Mammary epithelial cell (primary cell): ENCODE measurements at places on chromosomes 3 and 15.

DNA sequence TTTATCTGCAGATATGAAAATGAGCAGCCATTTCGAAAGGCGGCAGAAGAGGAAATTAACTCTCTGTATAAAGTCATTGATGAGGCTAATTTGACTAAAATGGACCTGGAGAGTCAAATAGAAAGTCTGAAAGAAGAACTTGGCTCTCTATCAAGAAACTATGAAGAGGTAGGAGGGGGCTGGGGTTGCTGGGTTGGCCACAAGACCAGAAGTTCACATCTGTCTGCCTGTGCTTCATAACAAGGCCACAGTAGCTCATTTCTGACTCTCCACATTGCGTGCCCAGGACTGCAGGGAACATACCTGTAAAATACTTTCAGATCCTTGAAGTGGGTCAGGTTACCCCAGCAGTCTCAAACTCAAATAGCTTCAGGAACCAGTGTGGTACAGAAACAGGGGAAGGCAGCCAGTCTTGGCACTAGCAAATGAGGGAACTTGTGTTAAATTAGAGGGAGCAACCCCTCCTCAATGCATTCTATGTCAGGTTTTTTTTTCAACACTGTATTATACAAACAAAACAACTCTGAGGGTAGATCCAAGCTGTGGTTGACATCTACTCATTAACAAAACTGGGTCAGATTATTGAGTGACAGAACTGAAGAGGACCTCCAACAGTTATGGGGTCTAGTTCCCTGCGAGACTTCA, 48.7 kb downstream of the BFSP2 start:
- DNase-seq, result no peak

GRCh38 chr15:95990833-95991232, 339.7 kb upstream of the NR2F2 start:
- DNase-seq, result peak; percentile 24

GRCh38 chr3:51711352-51712037, 4.6 kb downstream of the GRM2 start:
- DNase-seq, result no peak

DNA sequence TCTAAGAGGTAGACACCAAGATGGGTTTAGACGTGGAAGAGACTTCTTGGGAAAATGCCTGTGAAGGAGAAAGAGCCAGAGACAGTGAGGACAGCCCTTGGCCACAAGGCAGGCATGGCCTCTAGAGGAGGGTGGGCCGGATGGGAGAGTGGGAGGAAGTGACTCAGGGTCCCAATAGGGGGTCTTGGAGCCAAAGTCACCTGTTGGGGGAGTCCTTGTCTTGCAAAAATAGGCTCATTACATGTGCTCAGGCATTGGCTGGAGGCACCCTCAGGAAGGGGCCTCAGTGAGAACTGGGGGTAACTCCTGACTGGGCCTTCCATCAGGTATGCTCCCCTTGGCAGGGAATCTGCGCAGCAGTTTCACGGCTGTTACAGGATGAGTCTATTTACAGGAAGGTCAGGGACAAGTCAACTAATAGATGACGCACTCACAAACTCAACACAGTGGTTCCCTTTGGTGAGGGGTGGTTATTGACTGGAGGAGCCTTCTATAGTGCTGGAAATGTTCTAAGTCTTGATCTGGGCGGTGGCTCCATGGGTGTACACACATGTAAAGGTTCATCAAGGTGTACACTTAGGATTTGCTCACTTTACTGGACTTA, 259.6 kb downstream of the XXYLT1 start:
- no peak for DNase-seq

- no peak for DNase-seq
Observed at GRCh38 chr3:62833538-62833937, 41.7 kb downstream of the CADPS start.

GRCh38 chr3:169365993-169366915, 297.3 kb downstream of the MECOM start:
- peak; percentile 81 for DNase-seq

DNA sequence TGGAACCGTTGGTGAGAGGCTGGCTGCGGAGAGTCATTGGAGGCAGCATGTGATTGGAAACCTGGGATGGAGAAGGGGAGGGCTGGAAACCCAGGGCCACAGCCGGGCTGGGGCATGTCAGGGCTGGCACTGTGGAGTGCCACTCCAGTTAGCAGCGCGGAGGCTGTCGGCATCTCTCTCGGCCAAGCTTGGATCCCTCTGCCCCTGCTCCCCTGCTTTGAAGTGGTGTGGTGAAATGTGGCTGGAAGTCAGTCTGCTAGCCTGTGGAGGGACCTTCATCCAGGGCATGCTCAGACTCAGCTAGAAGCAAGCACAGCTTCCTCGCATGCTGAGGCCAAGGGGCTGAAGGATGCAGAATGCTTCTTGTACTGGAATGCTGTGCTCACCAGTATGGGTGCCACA, 13.5 kb downstream of the SLCO3A1 start:
- peak; percentile 88 for DNase-seq

DNA sequence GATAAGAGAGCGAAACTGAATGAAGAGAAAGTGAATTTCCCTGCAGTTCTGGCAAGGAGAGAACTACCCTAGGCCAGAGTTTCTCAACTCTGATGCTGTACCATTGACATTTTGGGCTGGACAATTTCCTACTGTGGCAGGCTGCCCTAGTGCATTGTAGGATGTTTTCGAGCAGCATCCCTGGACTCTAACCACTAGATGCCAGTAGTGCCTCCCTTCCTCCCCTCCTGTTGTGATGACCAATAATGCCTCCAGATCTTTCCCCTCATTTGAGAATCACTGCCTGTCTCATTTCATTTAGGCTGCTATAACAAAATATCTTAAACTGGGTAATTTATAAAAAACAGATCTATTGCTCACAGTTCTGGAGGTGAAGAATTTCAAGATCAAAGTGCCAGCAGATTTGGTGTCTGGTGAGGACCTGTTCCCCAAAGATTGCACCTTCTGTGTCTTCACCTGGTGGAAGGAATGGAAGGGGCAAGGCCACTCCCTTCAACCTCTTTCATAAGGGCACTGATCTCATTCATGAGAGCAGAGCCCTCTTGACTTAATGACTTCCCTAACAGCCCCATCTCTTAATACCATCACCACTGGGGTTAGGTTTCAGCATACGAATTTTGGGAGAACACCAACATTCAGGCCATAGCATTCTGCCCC, 188.9 kb upstream of the MEIS2 start:
- DNase-seq, result peak; percentile 8

- no peak for DNase-seq
Observed at GRCh38 chr3:53703630-53704362, 142.4 kb downstream of the CHDH start.

GRCh38 chr15:50341616-50342136, 13.3 kb downstream of the GABPB1 start:
- DNase-seq, result no peak

GRCh38 chr15:101099183-101099582, 152.7 kb downstream of the CHSY1 start:
- no peak for DNase-seq
